ENCODE measurements at places on chromosomes 4 and X.

GRCh38 chr4:38951598-38951997, 80.6 kb downstream of the TMEM156 start:
- H3K4me1 ChIP-seq = no peaks in the 10 kb centered on the region
- no peak overlapping the region for H3K27ac ChIP-seq
- H3K4me3 ChIP-seq = no peak overlapping the region
- DNase-seq = no peak

GRCh38 chrX:45743081-45743533, 542.4 kb upstream of the DIPK2B start:
- no peak overlapping the region for H3K4me3 ChIP-seq
- H3K4me1 ChIP-seq = no peaks in the 10 kb centered on the region
- no peak overlapping the region for H3K27ac ChIP-seq
- no peak for DNase-seq
- H3K27me3 ChIP-seq = no peaks in the 10 kb centered on the region

DNA sequence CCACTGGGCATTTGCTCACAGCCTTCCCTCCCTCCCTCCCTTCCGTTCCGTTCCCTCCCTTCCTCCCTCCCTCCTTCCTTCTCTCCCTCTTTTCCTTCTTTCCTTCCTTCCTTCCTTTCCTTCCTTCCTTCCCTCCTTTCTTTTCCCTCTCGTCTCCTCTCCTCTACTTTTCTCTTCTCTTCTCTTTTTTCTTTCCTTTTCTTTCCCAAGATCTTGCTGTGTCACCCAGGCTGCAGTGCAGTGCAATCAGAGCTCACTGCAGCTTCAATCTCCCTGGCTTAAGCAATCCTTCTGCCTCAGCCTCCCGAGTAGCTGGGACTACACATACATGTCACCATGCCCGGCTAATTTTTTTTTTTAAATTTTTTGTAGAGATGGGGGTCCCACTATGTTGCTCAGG, 26.7 kb upstream of the ING2 start:
- H3K27me3 ChIP-seq = no peaks in the 10 kb centered on the region
- no peak overlapping the region for H3K4me3 ChIP-seq
- no peaks in the 10 kb centered on the region for H3K4me1 ChIP-seq
- H3K36me3 ChIP-seq = no peaks in the 10 kb centered on the region
- DNase-seq = no peak

DNA sequence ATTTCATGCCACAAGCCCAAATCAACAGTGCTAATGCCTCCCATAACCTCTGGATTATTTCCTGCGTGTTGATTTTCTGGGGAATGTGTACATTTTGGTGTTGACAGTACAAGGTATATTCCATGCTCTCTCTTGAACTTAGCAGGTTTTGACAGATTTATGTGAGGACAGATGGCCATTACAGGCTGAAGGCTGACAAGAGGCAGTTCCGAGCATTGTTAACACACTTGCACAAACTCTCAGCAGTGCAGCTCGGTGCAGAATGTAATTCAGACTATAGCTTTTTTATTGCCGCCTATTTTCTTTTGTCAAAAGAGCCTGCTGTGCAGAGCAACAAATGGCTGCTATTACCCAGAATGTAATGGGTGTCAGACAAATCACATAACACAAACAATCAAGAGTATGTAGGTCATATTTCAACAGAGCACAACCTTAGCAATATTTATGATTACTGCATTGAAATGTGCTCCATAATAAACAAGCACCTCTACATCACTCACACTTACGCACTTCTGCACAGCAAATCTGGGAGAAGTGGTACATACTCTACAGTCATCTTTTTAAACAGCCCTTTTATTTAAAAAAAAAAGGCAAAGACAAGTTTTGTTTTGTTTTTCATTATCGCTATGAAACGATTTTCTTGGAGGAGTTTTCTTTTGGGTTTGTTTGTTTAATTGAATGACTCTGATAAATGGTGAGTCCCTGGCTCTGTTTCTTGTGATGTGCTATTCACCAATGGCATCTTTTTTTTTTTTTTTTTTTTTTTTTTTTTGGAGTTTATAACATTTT, 71.6 kb downstream of the PPARGC1A start:
- DNase-seq = no peak
- no peaks in the 10 kb centered on the region for H3K36me3 ChIP-seq
- no peak overlapping the region for H3K4me3 ChIP-seq
- no peaks in the 10 kb centered on the region for H3K4me1 ChIP-seq
- H3K27me3 ChIP-seq = no peaks in the 10 kb centered on the region
- H3K27ac ChIP-seq = no peak overlapping the region

DNA sequence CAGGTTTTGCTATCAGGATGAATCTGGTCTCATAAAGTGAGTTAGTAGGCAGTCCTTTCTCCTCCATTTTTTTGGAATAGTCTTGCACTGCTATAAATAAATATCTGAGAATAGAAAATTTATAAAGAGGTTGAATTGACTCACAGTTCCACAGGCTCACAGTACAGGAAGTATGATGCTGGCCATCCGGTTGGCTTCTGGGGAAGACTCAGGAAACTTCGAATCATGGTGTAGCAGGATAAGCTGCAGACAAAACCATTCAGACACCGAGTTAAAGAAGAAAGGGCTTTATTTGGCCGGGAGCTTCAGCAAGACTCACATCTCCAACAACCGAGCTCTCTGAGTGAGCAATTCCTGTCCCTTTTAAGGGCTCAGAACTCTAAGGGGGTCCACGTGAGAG, 348.2 kb downstream of the KCTD8 start:
- no peak overlapping the region for H3K27ac ChIP-seq
- no peaks in the 10 kb centered on the region for H3K36me3 ChIP-seq
- H3K27me3 ChIP-seq = no peaks in the 10 kb centered on the region
- H3K4me1 ChIP-seq = no peaks in the 10 kb centered on the region
- no peak for DNase-seq
- no peak overlapping the region for H3K4me3 ChIP-seq

DNA sequence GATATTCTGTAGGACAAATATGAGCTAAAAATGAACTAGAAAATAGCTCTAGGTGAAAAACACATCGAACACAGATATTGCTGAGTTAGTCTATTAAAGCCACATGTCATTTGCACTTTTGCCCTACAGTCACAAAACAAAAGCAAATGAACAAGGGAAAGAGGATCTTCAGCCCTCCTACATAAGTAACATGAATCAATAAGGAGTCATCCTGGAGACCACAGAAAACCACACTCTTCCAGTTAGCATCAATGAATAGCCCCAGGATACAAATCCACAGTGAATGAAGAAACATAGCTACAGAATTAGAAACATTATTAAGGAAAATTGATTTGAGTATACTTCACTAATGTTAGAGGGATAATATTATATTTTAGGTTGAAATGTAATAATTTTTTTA, 311.4 kb downstream of the MAPK10 start:
- DNase-seq = no peak
- no peak overlapping the region for H3K27ac ChIP-seq
- H3K36me3 ChIP-seq = no peaks in the 10 kb centered on the region
- H3K27me3 ChIP-seq = no peaks in the 10 kb centered on the region
- no peak overlapping the region for H3K4me3 ChIP-seq

DNA sequence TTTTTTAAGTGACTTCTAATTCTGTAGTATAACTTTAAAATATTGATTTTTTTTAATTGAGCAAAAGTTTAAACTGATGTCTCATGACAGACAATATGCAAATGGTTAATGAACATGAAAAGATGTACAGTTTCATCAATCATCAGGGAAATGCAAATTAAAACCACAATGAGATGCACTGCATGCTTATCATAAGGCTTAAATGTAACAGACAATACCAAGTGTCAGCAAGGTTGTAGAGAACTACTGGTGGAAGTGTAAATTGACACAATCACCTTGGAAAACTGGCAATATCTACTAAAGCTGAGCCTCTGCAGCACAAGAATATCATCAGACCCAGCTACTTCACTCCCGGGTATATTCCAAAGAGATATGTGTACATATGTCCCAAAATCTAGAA, 70.2 kb upstream of the DAPP1 start:
- DNase-seq = no peak

GRCh38 chrX:37701588-37701987, 16.0 kb downstream of the XK start:
- H3K27me3 ChIP-seq = no peaks in the 10 kb centered on the region
- no peak overlapping the region for H3K4me3 ChIP-seq
- no peaks in the 10 kb centered on the region for H3K4me1 ChIP-seq
- no peaks in the 10 kb centered on the region for H3K36me3 ChIP-seq
- DNase-seq = no peak

GRCh38 chr4:99047710-99048109, 40.9 kb downstream of the ADH5 start:
- H3K4me1 ChIP-seq = no peaks in the 10 kb centered on the region
- peaks cover 15% of the 10 kb centered on the region for H3K36me3 ChIP-seq
- no peaks in the 10 kb centered on the region for H3K27me3 ChIP-seq
- H3K27ac ChIP-seq = no peak overlapping the region

GRCh38 chrX:108304210-108304609, 134.0 kb downstream of the COL4A6 start:
- no peaks in the 10 kb centered on the region for H3K36me3 ChIP-seq
- H3K4me3 ChIP-seq = no peak overlapping the region
- H3K4me1 ChIP-seq = no peaks in the 10 kb centered on the region
- DNase-seq = no peak
- H3K27me3 ChIP-seq = no peaks in the 10 kb centered on the region
- no peak overlapping the region for H3K27ac ChIP-seq

GRCh38 chr4:179719766-179720450, 2277.7 kb upstream of the AGA start:
- no peaks in the 10 kb centered on the region for H3K27me3 ChIP-seq
- no peak overlapping the region for H3K27ac ChIP-seq
- H3K4me1 ChIP-seq = no peaks in the 10 kb centered on the region
- H3K36me3 ChIP-seq = no peaks in the 10 kb centered on the region
- no peak overlapping the region for H3K4me3 ChIP-seq

DNA sequence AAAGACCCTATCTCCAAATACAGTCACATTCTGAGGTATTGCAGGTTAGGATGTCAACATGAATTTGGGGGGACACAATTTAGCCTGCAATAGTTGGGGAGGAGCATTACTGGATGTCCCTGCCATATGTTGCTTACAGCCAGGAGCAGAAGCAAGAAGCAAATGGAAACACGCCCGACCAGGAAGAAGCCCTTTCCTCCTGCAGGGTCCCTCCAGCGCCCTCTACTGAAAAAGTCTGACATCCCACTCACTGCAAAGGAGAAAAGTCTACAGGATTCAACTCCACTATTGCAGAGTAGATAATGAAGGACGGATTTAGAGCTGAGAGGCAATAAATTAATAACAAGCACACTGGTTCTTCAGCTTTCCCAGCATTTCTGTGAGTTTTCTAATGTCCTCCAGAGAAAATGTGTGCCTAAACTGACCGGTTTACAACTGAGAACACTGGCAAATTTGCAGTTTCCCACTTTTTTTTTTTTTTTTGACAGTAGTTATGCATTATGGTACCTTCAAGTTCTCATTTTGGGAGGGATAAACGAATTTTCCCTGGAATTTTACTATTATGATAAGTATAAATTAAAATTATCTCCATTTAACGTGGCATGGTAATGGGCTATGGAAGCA, 31.7 kb downstream of the COQ2 start:
- H3K27me3 ChIP-seq = no peaks in the 10 kb centered on the region

DNA sequence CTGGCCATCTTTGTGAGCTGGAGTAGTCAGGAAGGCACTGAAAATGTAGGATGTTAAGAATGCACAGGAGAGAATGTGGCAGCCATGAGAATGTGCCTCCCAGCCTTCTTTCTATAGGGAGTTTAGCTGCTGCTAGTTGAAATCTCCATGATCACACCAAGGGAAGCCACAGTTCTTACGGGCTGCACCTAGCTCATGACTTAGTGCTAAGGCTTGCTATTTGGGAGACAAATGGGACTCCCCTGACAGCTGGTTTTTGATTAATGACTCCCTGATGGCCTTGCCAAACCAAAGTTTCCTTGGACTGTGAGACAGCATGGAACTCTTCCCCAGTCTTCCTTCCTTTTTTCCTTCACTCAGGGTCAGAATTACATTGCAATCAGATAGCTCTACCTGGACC, 9.2 kb downstream of the CTSO start:
- no peak overlapping the region for H3K4me3 ChIP-seq
- no peaks in the 10 kb centered on the region for H3K27me3 ChIP-seq
- H3K36me3 ChIP-seq = no peaks in the 10 kb centered on the region

DNA sequence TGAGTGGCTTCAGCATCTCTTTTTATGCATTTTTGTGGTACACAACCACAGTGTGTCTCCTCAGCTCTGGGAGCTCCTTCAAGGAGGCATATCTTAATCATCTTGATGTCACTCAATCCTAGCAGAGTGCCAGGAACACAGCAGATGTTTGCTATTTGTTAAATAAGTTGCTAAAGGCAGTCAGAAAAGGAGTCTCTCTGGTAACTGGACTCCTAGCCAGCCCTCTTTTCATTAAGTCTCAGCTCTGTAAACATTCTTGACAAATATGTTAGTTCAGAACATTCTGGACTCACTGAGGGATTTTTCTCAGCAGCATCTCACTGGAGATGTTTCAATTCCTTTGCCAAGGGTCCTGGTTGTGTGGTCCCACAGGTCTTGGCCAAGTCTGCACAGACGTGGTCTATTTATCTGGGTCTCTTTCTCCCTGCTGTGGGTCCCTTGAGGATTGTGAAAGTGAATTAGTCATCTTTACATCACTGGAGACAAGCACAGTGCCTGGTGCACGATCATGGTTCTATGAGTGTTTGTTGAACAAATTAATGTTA, 20.3 kb upstream of the FAM9C start:
- no peaks in the 10 kb centered on the region for H3K36me3 ChIP-seq
- no peaks in the 10 kb centered on the region for H3K27me3 ChIP-seq
- no peak for DNase-seq
- no peak overlapping the region for H3K4me3 ChIP-seq

- H3K4me3 ChIP-seq = peak overlapping the region; percentile 71
- no peaks in the 10 kb centered on the region for H3K27me3 ChIP-seq
- H3K36me3 ChIP-seq = no peaks in the 10 kb centered on the region
- no peaks in the 10 kb centered on the region for H3K4me1 ChIP-seq
- DNase-seq = peak; percentile 93
Measured at GRCh38 chrX:30652527-30653414, 452 bp upstream of the GK start.

- no peak for DNase-seq
- no peak overlapping the region for H3K27ac ChIP-seq
- no peaks in the 10 kb centered on the region for H3K4me1 ChIP-seq
- no peak overlapping the region for H3K4me3 ChIP-seq
- H3K27me3 ChIP-seq = no peaks in the 10 kb centered on the region
- H3K36me3 ChIP-seq = no peaks in the 10 kb centered on the region
Measured at GRCh38 chr4:110663206-110663605, 40.3 kb upstream of the PITX2 start.

- no peak overlapping the region for H3K4me3 ChIP-seq
- no peaks in the 10 kb centered on the region for H3K4me1 ChIP-seq
- no peaks in the 10 kb centered on the region for H3K27me3 ChIP-seq
- H3K36me3 ChIP-seq = no peaks in the 10 kb centered on the region
- no peak for DNase-seq
Measured at GRCh38 chr4:100984901-100985300, 362.4 kb downstream of the PPP3CA start.

- H3K27me3 ChIP-seq = no peaks in the 10 kb centered on the region
- no peak for DNase-seq
- no peak overlapping the region for H3K4me3 ChIP-seq
Measured at GRCh38 chr4:1154126-1154522, 18.3 kb downstream of the SPON2 start.

DNA sequence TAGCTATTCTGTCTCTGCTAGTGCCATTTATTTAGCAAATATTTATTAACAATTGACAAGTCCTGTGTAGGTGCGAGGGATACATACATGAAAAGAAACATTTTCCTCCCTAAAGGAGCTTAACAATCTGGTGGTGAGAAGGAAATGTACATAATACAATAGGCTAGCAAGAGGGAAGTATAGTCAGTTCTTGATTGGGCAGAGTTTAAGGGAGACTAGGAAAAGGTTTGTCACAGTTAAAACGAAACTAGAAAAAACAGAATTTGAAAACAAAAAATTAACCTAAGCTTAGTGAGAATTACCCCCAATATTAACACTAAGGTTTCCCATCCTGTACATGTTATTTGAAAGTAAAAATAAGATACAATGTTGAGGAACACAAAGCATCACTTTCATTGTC, 8.6 kb upstream of the MAML3 start:
- H3K27me3 ChIP-seq = no peaks in the 10 kb centered on the region
- no peak overlapping the region for H3K4me3 ChIP-seq
- no peak overlapping the region for H3K27ac ChIP-seq
- DNase-seq = no peak

Measured in H1 (cell line).